ENCODE measurements at places on chromosomes 2 and 18.

DNA sequence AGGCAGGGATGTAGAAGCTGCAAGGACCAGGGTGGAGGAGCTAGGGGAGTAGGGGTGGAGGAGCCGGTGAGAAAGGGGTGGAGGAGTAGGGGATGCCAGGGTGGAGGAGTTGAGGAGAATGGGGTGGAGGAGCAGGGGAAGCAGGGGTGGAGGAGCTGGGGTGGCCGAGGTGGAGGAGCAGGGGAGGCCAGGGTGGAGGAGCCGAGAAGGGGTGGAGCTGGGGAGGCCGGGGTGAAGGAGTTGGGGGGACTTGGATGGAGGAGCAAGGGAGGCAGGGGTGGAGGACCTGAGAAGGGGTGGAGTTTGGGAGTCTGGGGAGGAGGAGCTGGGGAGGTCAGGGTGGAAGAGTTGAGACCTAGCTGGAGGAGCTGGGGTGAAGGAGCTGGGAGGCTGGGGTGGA, 13.3 kb downstream of the SOX11 start:
- DNase-seq, result no peak

DNA sequence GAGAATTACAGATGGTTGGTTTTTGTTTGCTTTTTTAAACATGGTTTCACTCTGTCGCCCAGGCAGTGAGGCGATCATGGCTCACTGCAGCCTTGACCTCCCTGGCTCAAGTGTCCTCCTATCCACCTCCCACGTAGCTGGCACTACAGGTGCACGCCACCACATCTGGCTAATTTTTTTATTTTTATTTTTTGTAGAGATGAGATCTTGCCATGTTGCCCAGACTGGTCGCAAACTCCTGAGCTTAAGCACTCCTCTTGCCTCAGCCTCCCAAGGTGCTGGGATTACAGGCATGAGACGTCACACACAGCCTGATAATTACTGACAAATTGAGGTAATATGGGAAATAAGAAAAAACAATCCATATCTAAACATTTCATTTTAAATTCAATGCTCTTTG, 110.5 kb upstream of the ZSWIM2 start:
- no peak for DNase-seq

DNA sequence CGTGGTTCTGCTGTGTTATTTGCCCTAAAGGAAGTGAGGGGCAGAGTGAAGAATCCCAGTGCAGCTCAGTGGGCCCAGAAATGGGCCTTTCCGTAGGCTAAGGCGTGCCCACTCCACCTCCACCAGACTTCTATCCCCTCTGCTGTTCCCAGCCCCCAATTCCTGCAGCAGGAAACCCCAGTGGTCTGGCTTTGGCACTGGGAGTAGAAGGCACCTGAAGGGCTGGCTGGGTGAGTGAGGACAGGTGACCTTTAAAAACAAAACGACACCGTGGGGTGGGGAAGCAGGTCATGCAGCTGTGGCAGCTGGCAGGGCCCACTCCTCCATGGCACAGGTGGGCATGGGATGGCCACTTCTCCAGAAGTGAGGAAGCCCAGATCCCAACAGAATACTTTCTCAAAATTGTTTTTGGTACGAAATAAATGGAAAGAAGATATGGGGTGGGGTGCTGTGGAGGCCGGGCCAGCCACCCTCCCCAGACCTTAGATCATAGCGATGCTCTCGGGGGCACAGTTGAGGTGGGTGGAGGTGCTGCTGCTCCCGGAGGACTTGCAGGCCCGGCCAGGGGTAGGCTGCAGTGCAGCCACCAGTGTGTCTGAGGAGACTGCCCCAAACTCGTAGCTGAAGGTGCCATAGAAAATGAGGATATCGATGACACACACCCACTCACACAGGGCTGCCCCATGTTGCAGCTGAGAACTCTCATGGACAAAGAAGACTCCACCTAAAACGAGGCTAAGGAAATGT, 3.2 kb downstream of the RNF181 start:
- no peak for DNase-seq

GRCh38 chr2:8985561-8986326, 17.7 kb downstream of the MBOAT2 start:
- DNase-seq, result no peak

GRCh38 chr18:63106727-63107126, 212.8 kb downstream of the BCL2 start:
- no peak for DNase-seq

DNA sequence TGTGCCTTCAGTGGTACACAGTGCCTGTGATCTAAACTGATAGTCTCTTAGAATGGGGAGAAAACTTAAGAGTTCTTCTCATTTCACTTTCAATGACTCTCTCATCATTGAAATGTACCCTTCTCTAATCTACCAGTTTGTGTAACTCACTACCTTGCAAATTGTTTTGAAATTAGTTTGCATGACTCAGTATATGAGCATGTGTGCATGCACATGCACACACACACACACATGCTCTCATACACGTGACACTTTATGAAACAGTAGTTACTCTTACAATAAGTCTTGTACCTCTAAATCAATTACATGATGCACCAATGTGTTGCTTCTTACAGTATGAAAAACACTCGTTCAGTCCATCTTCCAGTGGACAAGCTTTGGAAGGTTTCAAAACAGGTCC, 10.6 kb downstream of the LYPD6B start:
- DNase-seq, result no peak

DNA sequence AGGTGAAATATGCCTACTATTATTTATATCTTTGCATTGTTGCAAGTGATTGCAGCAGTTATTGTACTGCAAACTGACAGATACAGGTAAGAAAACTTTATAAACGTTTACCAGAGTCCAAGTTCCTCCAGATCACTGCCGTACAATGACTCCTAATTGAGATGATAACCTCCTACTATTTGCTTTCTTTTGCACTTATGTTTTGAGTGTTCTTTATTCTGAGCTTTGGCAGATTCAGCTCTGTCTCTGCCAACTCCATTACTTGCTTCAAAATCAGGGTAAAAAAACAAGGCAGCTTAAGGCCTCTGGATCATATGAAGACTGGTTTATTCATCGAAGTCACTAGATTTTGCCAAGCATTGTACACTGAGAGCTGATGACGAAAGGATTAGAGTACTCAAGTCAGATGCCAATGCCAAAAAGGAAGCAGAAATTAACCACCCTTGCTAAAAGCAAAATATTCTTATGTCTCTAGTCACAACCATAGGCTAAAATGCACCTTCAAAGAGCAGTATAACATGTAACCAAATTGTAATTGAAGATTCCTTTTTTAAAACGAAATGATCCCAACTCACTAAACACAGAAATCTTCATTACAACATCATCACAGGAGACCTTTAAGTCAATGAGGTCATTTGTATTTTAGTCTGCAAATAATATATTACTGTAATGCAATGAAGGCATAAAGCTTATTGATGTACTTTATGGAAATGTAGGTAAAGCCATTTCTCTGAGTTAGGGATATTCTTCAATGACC, 10.5 kb upstream of the IKZF2 start:
- peak; percentile 58 for DNase-seq

DNA sequence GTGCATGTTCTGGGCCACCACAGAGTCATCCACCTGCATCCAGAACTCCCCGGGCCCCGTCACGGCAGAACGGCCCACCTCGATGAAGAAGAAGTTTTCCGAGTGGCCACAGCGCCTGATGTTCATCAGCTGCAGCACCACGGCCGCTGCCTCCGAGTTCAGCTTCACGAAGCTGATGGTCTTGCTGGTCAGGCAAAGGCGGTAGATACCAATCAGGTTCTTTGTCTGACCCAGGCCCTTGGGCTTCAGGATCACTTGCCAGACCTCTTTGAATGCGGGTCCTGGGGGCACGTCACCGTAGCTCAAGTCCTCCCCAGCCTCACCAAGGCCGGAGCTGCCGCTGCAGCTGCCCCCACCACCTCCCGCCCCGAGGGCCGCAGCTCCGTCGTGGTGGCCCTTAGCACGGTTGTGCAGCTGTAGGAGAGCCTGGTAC, 1.6 kb downstream of the IRS1 start:
- DNase-seq, result no peak

- DNase-seq, result peak; percentile 53
These were observed 71.2 kb upstream of the CNTNAP5 start for GRCh38 chr2:123953846-123954245.

- DNase-seq, result peak; percentile 27
These were observed 82.2 kb downstream of the CHRNA1 start for GRCh38 chr2:174682007-174682577.

- DNase-seq, result no peak
These were observed 230.8 kb upstream of the CHAC2 start for GRCh38 chr2:53536583-53537361.

GRCh38 chr2:128270672-128271596, 47.7 kb downstream of the HS6ST1 start:
- DNase-seq, result no peak

GRCh38 chr2:201854221-201854801, 48.0 kb downstream of the CDK15 start:
- peak; percentile 86 for DNase-seq

GRCh38 chr2:80028584-80028983, 276.0 kb downstream of the LRRTM1 start:
- no peak for DNase-seq

- peak; percentile 50 for DNase-seq
These were observed 40.7 kb downstream of the TCF7L1 start for GRCh38 chr2:85173909-85174308.

- DNase-seq, result no peak
These were observed 11.6 kb upstream of the TBC1D8 start for GRCh38 chr2:101162561-101163330.

DNA sequence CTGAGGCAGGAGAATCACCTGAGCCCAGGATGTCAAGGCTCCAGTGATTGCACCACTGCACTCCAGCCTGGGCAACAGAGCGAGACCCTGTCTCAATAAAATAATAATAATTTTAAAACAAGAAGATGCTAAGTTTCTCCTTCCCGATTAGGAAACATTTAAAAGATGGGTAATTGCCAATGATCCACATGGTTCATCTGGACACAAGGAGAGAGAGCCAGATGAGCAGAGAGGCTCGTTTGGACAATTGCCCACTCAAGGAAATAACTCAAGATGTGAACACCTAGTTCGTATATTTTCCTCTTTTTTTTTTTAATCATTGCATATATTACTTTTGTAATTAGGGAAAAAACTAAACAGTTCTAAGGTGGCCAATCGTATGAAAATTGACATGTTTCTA, 3.6 kb upstream of the ACTG2 start:
- DNase-seq, result no peak

GRCh38 chr2:140893685-140894084, 1237.1 kb downstream of the LRP1B start:
- peak; percentile 66 for DNase-seq

- DNase-seq, result peak; percentile 21
These were observed 775 bp downstream of the RNF125 start for GRCh38 chr18:32019251-32019948.

GRCh38 chr2:232876161-232876977, 6.3 kb downstream of the SNORC start:
- no peak for DNase-seq

DNA sequence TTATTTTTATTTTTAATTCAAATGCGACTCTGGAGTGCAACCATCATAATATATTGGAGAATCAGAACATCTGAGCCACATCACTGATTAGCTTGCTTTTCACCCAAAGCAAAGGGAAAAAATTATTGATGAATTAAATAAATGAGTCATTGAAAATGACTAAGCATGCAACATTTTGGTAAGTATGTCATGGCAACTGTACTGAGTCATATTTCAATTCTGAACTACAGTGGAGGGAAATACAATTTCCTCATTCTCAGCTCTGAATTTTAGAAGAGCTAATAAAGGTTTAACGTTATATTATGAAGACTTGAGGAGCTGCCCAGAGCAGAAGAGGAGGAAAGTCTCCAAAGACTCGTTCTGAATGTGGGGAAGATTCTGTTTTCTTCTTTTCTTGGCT, 89.6 kb upstream of the CCDC68 start:
- peak; percentile 39 for DNase-seq

GRCh38 chr18:36559149-36559857, 261.8 kb downstream of the FHOD3 start:
- no peak for DNase-seq

- DNase-seq, result no peak
These were observed 43.0 kb downstream of the CROCC2 start for GRCh38 chr2:240948905-240949790.

GRCh38 chr2:132470746-132471145, 54.1 kb downstream of the GPR39 start:
- no peak for DNase-seq

DNA sequence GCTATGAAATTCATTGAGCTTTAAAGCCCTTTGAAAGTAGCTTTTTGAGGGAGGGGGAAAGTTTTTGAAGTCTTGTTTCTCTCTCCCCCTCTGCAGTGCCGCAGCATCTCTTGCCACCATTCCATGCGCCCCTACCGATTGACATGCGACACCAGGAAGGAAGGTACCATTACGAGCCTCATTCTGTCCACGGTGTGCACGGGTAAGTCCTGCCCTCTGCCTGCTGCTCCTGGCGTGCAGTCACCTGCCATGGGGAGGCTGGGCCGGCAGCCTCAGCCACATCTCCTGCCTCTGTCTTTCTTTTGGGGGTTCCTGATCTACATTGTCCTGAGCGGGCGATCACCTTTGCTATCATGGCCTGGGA, 191.6 kb downstream of the GLI2 start:
- no peak for DNase-seq

DNA sequence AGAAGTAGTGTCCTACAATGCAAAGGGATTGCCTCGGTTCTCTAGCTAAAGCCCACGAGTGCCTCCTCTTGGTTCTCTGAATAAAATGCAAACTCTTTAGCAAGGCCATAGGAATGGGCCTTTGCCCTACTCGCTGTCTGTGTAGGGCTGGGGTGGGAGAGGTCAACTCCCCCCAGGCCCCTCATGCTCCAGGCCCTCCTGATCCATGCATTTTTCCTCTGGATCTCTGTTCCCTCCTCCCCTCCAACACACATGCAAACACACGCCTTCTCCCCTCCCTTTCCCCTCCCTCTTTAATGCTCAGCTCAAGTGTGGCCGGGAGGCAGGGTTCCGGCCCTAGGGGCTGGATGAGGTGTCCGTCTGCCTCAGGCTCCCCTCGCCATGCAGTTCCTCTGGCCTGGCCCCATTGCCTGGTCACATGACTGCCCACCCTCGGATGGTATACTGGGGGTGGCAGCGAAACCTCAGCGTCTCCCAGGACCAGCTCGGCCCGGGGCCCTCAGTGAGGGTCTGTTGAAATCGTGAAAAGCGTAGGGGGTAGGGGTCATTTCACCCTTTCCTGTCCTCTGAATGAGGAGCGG, 14.9 kb upstream of the KLF11 start:
- DNase-seq, result no peak

GRCh38 chr2:1784986-1785617, 40.8 kb upstream of the PXDN start:
- no peak for DNase-seq

GRCh38 chr2:238130696-238131628, 7.5 kb upstream of the KLHL30 start:
- no peak for DNase-seq

DNA sequence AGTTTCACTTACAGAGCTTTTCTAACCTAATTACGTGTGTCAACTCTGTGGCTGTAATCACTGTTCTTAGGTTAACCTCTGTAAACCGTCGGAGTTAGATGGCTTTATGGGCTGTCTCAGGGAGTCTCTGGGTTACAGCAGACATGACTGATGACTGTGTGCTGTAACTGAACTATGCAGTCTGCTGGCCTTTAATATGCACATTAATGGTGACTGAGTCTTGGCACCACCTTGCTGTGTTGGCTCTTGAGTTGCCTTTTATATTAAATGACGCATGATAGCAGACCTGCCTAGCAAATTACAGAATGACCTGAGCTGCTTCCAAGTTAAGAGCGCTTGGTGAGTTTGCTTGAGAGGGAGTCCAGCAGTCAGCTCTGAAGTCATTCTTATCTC, 90.1 kb downstream of the ACKR3 start:
- DNase-seq, result peak; percentile 17

- no peak for DNase-seq
These were observed 16.3 kb downstream of the ZNF521 start for GRCh38 chr18:25335676-25336075.
